ENCODE measurements at places on chromosomes 2 and 18.

GRCh38 chr2:196750977-196751631, 48.4 kb downstream of the GTF3C3 start:
- peak; percentile 26 for DNase-seq

GRCh38 chr18:41872206-41872605, 82.8 kb upstream of the PIK3C3 start:
- DNase-seq, result no peak

- DNase-seq, result no peak
These were observed 252.7 kb downstream of the NR4A2 start for GRCh38 chr2:156079845-156080244.

DNA sequence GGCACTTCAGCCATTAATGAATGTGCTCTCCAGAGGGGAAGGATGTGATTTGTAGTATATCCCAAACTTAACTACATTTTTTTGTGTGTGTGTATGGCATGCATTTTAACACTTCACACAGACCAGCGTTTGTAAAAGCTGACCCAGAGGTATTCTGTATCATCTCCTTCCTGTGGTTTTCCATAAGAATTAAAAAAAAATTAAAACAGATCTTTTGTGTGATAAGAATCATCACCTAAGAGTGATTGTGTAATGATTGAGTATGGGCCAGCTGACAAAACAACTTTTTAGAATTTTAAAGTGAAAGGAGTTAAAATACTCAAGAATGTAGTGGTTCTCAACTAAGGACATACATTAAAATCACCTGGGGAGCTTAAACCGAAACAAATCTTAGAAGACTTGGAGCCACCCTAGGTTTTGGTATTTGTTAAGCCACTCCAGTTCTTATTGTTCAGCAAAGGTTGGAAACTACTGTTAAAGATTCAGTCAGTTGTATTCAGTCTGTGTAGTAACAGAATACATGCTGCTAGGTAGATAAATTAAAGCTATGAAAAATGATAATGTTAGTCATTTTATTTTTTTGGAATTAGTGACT, 120.1 kb downstream of the HAUS1 start:
- DNase-seq, result no peak

DNA sequence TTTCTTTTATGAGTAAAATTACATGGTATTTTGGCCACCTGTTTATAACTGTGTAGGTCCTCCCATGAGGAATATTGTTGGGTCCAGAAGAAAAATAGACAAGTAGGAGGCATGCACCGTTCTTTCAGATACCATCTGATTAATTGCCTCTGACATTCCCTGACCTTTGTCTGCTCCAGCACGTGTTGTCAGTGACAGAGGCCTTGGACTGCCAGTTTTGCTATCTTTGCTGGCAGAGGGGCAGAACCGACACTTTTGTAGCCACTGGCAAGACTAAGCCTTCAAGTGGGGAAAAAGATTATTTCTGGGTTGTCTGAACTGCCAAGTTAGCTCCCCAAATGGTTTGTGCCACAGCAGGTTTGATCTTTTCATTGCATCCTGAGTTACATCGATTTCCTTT, 276.9 kb downstream of the CAMKMT start:
- DNase-seq, result no peak

GRCh38 chr2:160541745-160542144, 48.1 kb upstream of the RBMS1 start:
- no peak for DNase-seq

DNA sequence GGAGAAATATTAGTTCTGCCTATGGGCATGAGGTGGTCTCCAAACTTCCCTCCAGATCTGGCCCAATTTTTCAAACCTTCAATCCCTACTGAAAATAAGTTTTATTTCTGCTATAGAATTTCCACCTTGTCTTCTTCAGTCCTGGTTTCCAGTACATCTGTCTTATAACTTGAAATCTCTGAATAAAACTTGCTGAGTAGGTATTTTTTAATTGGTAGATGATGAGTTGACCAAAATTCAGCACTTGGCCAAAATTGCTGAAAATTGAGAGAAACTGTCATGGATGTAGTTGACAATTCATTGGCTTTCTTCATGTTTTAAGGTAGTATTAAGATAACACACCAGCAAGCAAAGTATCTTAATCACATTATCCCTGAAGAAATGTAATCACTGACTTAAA, 206.2 kb downstream of the PARD3B start:
- DNase-seq, result no peak

DNA sequence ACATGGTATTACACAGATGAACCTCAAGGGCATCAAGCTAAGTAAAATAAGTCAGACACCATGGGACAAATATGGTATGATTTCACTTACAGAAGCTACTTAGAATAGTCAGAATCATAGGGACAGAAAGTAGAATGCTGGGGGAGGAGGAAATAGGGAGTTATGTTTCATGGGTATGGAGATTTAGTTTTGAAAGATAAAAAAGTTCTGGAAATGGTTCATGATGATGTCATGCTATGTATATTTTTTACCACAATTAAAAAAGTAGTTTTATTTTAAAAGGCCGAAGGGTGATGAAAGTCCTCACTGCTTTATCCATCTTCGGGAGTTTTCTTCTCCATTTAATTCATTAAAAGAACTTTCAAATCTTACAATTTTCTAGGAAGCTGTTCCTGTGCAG, 181.9 kb downstream of the CALCRL start:
- no peak for DNase-seq

- DNase-seq, result no peak
These were observed 169.7 kb downstream of the TWIST2 start for GRCh38 chr2:239017491-239018098.

- DNase-seq, result no peak
These were observed 281.7 kb upstream of the LRATD1 start for GRCh38 chr2:14350856-14351255.

- DNase-seq, result no peak
These were observed 94.6 kb downstream of the LDLRAD4 start for GRCh38 chr18:13313006-13313686.

GRCh38 chr18:22267697-22268096, 98.3 kb downstream of the GATA6 start:
- no peak for DNase-seq

GRCh38 chr18:34659579-34660517, 50.2 kb upstream of the DTNA start:
- DNase-seq, result peak; percentile 85

Data from NCI-H2029 (cell line).